ENCODE measurements at places on chromosomes 7 and 10.

DNA sequence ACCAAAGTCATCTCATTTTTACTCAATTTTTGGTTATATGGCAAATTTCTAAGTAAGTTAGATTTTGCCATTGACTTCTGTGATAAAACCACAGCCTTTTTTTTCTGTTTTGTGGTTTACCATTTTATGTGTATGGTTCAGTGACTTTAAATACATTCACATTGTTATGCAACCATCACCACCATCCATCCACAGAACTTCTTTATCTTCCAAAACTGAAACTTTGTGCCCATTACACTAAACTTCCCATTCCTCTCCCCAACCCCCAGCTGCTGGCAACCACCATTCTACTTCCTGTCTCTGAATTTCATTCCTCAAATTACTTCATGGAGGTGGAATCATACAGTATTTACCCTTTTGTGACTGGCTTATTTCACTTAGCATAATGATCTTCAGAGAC, 280.4 kb upstream of the TCERG1L start:
- no peak overlapping the region for H3K27ac ChIP-seq
- H3K4me3 ChIP-seq = no peak overlapping the region
- H3K36me3 ChIP-seq = no peaks in the 10 kb centered on the region
- no peaks in the 10 kb centered on the region for H3K4me1 ChIP-seq

DNA sequence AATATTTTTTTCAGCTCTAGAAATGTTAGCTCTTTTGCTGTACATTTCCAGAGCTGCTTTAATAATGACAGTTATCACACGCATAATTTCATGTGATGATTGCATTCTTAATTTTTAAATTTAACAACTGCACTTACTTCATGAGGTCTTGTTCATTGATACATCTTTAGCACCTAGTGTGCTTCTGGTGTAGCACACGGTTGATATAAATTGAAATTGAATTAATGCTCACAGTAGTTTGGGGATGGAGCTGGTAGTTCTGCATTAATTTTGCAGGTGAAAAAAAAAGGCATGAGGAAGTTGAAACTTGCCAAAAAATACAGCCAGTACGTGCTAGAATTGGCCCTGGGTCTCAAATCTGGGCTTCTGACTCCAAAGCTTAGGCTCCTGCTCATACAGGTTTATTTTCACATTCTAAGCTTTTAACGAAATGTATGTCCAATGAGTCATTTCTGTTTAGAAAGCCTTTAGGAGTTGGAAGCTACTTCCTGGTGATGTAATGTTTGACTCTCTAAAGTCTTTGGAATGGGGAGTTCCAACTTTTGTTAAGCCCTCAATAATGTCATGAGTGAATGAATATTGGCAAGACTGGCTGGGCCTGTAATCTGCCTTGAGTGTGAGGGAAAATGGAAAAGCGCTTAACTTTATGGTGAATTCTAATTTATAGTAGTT, 62.5 kb downstream of the DAGLB start:
- no peak overlapping the region for H3K4me3 ChIP-seq
- H3K27me3 ChIP-seq = no peaks in the 10 kb centered on the region
- DNase-seq = no peak
- peaks cover 64% of the 10 kb centered on the region for H3K4me1 ChIP-seq

DNA sequence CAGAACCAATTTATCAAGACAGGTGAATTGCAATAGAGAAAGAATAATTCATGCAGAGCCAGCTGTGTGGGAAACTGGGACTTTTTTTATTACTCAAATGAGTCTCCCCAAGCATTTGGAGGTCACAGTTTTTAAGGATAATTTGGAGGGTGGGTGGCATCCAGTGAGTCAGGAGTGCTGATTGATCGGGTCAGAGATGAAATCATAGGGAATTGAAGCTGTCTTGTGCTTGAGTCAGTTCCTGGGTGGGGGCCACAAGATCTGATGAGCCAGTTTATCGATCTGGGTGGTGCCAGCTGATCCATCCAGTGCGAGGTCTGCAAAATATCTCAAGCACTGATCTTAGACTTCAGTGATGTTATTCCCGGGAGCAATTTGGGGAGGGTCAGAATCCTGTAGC, 9.9 kb upstream of the MYO1G start:
- H3K36me3 ChIP-seq = peaks cover 21% of the 10 kb centered on the region
- no peak overlapping the region for H3K4me3 ChIP-seq
- H3K4me1 ChIP-seq = peaks cover 20% of the 10 kb centered on the region

DNA sequence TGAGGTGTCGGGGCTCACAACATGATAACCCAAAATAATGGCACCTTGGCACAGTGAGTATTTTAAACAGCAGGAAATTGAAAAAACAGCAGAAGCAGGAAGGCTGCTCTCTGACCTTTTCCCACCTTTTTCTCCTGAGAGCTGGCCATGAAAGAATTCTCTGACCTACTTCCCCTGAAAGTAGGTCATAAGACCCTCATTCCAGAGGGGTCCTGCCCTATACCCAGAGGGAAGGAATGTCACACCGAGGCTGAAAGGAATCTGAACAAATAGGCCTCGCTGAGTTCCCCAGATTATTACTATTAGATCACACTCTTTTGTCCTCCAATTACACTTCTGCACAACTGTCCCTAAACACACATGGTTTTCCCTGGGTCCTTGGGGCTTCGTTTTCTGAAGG, 18.8 kb downstream of the CPVL start:
- no peaks in the 10 kb centered on the region for H3K36me3 ChIP-seq
- H3K4me3 ChIP-seq = no peak overlapping the region
- no peaks in the 10 kb centered on the region for H3K27me3 ChIP-seq
- DNase-seq = no peak

- DNase-seq = no peak
- H3K27ac ChIP-seq = no peak overlapping the region
- H3K27me3 ChIP-seq = no peaks in the 10 kb centered on the region
- H3K4me3 ChIP-seq = no peak overlapping the region
Observed at GRCh38 chr7:95246831-95247370, 77.4 kb downstream of the PON1 start.

DNA sequence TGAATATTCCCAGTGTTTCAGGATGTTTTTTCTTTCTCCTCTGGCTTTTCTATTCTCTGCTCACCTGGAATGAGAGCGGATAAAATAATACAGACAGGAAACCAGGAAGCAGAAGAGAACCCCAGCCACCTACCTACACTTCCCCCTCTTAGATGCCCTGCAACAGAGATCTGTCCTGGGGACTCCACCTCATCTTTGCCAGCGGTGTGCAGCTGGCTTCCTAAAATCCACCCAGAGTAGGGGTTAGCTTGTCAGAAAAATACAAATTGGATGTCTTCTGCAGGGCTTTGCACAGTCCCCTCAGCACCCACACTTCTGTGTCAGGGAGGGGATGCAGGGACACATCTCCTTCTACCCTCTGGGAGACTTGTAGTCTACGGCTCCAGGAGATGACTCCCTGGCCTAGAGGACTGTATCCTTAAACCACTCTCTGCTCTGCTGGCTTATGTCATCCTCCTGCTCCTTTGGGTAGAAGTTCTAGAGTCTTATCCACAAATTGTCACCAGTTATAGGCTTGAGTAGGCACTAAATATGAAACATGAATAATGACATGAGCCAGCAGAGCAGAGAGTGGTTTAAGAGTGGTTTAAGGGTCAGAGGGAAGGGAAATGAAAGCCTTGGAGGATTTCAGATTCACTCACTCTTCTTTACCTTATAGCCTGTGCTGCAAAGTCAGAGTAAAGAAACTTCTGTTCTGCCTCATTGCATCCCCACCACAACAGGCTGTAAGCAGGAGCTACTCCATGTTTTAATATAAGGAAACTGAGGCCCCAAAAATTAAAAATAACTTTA, 749.4 kb downstream of the AUTS2 start:
- no peak overlapping the region for H3K4me3 ChIP-seq
- H3K27ac ChIP-seq = no peak overlapping the region
- no peaks in the 10 kb centered on the region for H3K27me3 ChIP-seq
- H3K36me3 ChIP-seq = no peaks in the 10 kb centered on the region
- no peaks in the 10 kb centered on the region for H3K4me1 ChIP-seq

- H3K4me1 ChIP-seq = peaks cover 5% of the 10 kb centered on the region
- peak; percentile 29 for DNase-seq
- no peaks in the 10 kb centered on the region for H3K36me3 ChIP-seq
- H3K27ac ChIP-seq = peak overlapping the region; percentile 95
- H3K27me3 ChIP-seq = no peaks in the 10 kb centered on the region
- H3K4me3 ChIP-seq = peak overlapping the region; percentile 90
Observed at GRCh38 chr10:92290076-92290836, 622 bp downstream of the CPEB3 start.

GRCh38 chr10:3485057-3485686, 299.8 kb downstream of the KLF6 start:
- DNase-seq = no peak
- H3K4me1 ChIP-seq = peaks cover 9% of the 10 kb centered on the region
- no peaks in the 10 kb centered on the region for H3K27me3 ChIP-seq
- no peak overlapping the region for H3K27ac ChIP-seq

DNA sequence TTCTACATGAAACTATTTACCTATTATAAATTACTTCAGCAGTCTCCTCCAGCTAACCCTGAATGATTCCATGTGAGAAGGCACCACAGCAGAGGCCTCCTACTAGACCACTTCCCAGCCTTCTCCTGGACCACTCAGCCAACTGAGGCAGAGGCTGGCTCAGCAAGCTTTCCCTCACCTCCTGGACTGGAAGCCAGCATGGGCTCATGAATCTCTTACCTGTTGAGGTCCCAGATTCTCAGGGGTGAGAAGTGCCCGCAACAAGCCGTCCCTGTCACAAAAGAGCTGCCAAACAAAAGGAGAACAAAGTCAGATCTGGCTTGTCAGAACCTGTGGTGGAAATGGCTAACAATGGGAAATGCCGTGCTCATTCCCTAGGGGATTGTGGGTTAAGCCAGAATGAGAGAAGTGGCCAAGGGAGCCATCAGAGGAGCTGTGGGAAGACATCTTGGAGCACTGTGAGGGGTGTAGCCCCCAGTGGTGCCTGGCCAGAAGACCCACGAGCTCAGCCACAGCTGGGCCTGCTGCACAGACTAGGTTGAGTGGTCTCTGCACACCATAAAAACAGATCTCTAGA, 36.5 kb downstream of the DPCD start:
- no peaks in the 10 kb centered on the region for H3K27me3 ChIP-seq
- H3K4me1 ChIP-seq = peaks cover 25% of the 10 kb centered on the region
- H3K4me3 ChIP-seq = no peak overlapping the region
- H3K27ac ChIP-seq = no peak overlapping the region
- H3K36me3 ChIP-seq = no peaks in the 10 kb centered on the region
- no peak for DNase-seq

GRCh38 chr7:98211676-98212531, 665 bp downstream of the BHLHA15 start:
- H3K27ac ChIP-seq = no peak overlapping the region
- no peaks in the 10 kb centered on the region for H3K36me3 ChIP-seq
- peak overlapping the region; percentile 32 for H3K4me3 ChIP-seq
- no peaks in the 10 kb centered on the region for H3K4me1 ChIP-seq
- H3K27me3 ChIP-seq = no peaks in the 10 kb centered on the region

DNA sequence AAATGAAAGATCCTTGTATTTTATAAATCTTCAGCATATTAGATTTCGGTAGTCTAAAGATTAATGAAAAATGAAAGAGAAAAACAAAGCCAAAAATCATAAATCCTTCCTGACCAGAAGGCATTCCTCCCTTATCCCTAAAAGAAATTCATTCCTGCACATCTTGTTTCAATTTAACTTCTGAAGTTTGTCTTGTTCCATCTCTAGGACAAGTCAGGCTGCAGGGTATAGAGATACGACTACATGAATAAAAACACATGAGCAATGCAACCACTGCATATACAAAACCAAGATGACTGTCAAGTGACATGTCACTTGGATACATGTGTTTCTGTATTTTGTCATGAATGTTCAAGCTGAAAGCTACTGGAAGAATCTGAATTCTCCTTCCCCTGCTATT, 214.9 kb downstream of the JAZF1 start:
- H3K27me3 ChIP-seq = no peaks in the 10 kb centered on the region
- DNase-seq = no peak
- no peak overlapping the region for H3K4me3 ChIP-seq

GRCh38 chr10:100836891-100837290, 75.9 kb upstream of the SLF2 start:
- H3K27ac ChIP-seq = no peak overlapping the region
- H3K4me3 ChIP-seq = no peak overlapping the region
- DNase-seq = no peak
- H3K4me1 ChIP-seq = no peaks in the 10 kb centered on the region

- H3K36me3 ChIP-seq = no peaks in the 10 kb centered on the region
- no peak overlapping the region for H3K27ac ChIP-seq
- no peaks in the 10 kb centered on the region for H3K27me3 ChIP-seq
- no peak overlapping the region for H3K4me3 ChIP-seq
- no peaks in the 10 kb centered on the region for H3K4me1 ChIP-seq
Observed at GRCh38 chr7:15932318-15932717, 245.8 kb upstream of the MEOX2 start.

- no peaks in the 10 kb centered on the region for H3K4me1 ChIP-seq
- no peaks in the 10 kb centered on the region for H3K36me3 ChIP-seq
- H3K27ac ChIP-seq = no peak overlapping the region
Observed at GRCh38 chr10:8130973-8131911, 76.8 kb downstream of the GATA3 start.

DNA sequence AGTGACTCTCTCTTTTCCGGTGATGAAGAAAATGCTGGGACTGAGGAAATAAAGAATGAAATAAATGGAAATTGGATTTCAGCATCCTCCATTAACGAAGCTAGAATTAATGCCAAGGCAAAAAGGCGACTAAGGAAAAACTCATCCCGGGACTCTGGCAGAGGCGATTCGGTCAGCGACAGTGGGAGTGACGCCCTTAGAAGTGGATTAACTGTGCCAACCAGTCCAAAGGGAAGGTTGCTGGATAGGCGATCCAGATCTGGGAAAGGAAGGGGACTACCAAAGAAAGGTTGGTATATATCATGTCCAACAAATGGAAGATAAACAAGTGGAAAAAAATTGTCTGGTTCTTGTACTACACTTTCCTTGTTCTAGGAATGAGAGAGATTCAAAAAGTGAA, 9.5 kb downstream of the PDCD4 start:
- H3K4me3 ChIP-seq = no peak overlapping the region
- H3K36me3 ChIP-seq = no peaks in the 10 kb centered on the region
- H3K27me3 ChIP-seq = no peaks in the 10 kb centered on the region
- no peaks in the 10 kb centered on the region for H3K4me1 ChIP-seq

- H3K4me1 ChIP-seq = peaks cover 7% of the 10 kb centered on the region
- H3K27me3 ChIP-seq = no peaks in the 10 kb centered on the region
- no peaks in the 10 kb centered on the region for H3K36me3 ChIP-seq
- H3K4me3 ChIP-seq = no peak overlapping the region
- DNase-seq = no peak
Observed at GRCh38 chr10:119337796-119338432, 130.5 kb downstream of the GRK5 start.

GRCh38 chr10:61950449-61951143, 49.1 kb downstream of the ARID5B start:
- no peaks in the 10 kb centered on the region for H3K4me1 ChIP-seq
- no peaks in the 10 kb centered on the region for H3K36me3 ChIP-seq
- DNase-seq = no peak

GRCh38 chr7:94060752-94061151, 56.6 kb upstream of the BET1 start:
- H3K27me3 ChIP-seq = peaks cover 11% of the 10 kb centered on the region
- H3K4me3 ChIP-seq = no peak overlapping the region
- no peaks in the 10 kb centered on the region for H3K4me1 ChIP-seq
- no peaks in the 10 kb centered on the region for H3K36me3 ChIP-seq
- DNase-seq = no peak
